ENCODE measurements at places on chromosomes 13 and 19.

DNA sequence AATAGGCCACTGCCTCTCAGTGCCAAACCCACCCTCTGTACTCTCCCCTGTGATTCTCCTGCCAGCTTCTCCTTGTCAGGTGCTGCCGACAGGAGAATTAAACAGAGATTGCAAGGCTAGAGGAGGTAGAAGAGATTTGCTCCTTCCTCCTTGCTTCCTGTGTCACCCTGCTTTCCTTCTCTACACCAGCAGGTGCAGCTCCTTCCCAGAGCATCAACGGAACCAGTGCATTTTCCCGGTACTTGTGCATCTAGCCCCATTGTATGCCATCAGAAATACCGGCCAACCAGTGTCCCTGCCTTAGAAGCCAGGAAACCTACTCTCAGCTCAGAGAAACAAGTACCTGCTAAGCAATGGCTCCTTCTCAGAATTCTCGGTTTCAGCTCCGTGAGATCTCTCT is 253.2 kb downstream of the SUCLA2 start:
- no peak for DNase-seq

DNA sequence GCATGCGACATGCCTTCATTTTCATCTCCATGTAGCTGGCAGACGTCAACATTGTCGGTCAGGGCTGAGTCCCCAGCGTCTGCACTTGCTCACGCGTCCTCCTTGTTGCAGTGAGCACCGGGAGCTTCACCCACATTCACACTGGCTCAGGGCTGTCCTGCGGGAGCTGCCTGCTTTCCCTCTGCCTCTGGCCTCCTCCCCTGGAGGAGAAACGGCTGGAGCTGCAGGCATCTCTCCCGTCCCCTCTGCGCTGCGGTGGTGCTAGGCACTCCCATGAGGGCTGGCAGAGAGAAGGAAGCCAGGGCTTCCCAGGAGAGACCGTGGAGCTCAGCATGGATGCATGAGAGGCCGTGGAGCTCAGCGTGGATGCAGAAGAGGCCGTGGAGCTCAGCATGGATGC is 18.4 kb upstream of the TMEM255B start:
- no peak for DNase-seq

- peak; percentile 96 for DNase-seq
These were observed at the start of gene ZNF180 for GRCh38 chr19:44499962-44500949. TSS of gene ZNF180 (minus strand) at chr19:44500522. CDS start at chr19:44497334, 3,188 bp downstream.

GRCh38 chr13:93169980-93170379 is 56.6 kb upstream of the GPC6 start:
- DNase-seq, result no peak

DNA sequence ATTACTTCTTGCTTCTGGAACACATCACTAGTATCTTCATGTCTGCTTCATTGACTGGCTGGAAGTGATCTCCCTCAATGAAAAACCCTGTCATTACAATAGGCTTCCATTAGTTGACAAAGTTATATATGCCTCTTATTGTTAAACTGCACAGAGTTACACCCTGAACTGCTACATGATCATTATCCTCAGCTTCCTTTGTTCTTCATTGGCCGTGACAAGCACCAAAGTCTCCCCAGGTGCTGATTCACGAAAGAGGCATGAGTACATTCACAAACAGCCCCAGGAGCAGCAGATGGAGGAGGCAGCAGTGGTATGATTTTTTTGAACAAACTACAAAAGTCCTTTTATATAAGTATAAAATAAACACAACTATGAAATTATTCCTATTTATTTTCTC is 51.4 kb downstream of the VWA8 start:
- no peak for DNase-seq

DNA sequence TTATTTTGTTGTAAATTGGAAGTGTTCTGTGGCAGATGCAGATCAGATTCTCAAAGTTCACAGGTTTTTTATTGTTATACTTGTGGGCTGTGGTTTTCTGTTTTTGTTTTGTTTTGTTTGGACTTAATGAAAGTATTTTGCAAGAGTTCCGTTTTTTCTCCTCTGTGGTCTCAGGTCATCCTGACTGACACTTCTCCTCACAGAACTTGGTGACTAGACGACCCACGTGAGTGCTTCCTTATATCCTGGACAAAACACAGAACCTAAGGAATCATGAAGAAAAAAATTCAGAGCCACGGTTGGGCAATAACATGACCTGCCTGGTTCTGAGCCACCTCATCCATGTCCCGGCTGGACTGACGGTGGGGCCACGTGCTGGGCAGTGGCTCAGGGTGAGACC is 2.5 kb upstream of the RFPL4AL1 start:
- DNase-seq, result no peak

GRCh38 chr19:2080336-2080988 is 15.7 kb downstream of the MOB3A start:
- no peak for DNase-seq

GRCh38 chr19:57338877-57339276 is 12.2 kb upstream of the ZNF304 start:
- no peak for DNase-seq

GRCh38 chr13:52070929-52071523 is 46.5 kb downstream of the UTP14C start:
- DNase-seq, result no peak

DNA sequence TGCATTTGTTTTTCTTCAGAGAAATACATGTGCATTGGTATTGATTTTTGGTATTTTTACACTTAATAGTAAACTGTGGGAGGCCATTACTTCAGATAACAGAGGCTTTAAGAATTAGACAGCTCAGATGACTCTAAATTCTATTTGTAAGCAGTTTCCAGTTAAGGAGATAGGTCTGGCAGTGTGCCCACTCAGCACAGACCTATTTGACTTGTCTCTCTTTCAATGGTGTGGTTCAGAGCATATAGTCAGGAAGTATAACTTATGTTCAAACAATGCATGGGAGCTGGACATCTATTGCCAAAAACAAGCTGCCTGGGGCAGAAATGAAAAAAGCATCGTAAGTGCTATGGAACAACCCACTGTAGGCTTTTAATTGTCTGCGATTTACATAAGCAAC is 370.7 kb downstream of the HS6ST3 start:
- DNase-seq, result no peak

GRCh38 chr13:27022571-27023311 is 148.9 kb downstream of the USP12 start:
- DNase-seq, result no peak

DNA sequence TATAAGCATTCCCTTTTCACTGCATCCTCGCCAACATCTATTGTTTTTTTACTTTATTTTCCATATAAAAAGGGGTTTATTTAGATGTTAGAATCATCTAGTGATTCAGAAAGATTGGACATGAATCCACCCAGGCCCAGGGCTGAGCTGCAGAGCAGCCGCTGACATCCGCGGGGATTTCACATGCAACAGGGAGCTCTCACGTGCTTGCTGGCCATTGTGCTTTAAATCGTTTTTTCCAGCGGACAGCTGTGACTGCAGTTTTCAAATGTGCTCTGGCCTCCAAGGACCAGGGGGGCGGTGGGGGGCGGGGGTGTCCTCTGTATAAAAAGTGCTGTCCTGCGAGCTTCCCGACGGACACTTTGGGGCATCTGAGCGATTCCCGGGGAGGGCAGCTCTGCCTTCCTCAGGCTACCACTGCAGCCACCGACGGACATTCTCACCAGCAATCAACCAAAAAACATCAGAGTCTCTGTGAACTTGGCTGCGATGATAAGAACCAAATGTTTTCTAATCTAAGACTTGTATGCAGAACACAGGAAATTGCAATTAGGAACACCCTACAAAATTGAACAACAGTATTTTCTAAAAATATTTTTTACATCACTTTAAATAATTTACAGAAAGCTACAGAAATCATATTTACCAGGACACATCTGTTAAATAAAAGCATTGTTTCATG is 12.6 kb downstream of the RB1 start:
- DNase-seq, result no peak

GRCh38 chr19:34825212-34825611 is 52.2 kb upstream of the ZNF599 start:
- no peak for DNase-seq

GRCh38 chr19:45953676-45954075 is 20.0 kb downstream of the NOVA2 start:
- no peak for DNase-seq

Data from T-helper 1 cell (primary cell).